ENCODE measurements at places on chromosomes 4 and X. TPM values are rescaled to one million over a fixed set of nuclear protein-coding genes. Genes with fewer than 3 reads are reported as not detected.

DNA sequence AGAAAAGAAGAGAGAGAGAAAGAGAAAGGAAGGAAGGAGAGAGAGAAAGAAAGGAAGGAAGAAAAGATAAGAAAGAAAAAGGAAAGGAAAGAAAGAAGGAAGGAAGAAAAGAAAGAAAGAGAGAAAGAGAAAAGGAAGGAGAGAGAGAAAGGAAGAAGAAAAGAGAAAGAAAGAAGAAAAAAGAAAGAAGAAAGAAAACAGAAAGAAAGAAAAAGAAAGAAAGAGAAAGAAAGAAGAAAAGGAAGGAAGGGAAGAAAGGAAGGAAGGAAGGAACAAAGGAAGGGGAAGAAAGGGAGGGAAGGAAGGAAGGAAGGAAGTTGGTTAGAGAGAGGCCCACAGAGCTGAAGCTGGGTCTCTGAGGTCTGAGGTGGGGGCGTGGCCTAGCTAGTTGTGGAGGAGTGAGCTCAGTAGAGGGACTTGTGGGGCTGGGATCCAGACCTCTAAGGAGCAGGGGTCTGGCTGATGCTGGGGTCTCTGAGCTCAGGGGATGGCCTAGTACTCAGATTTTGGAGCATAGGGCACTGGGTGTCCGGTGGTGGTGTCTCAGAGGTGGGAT, 27.1 kb upstream of the PDZD4 start:
- H3K4me3 ChIP-seq: no peak overlapping the region
- peaks cover 12% of the 10 kb centered on the region for H3K27me3 ChIP-seq
- DNase-seq: no peak
- no peaks in the 10 kb centered on the region for H3K4me1 ChIP-seq

GRCh38 chrX:150365990-150366911, 3.1 kb downstream of the MAMLD1 start:
- H3K4me3 ChIP-seq: peak overlapping the region; percentile 89
- DNase-seq: no peak
- peaks cover 24% of the 10 kb centered on the region for H3K4me1 ChIP-seq
- no peaks in the 10 kb centered on the region for H3K27me3 ChIP-seq

- peaks cover 6% of the 10 kb centered on the region for H3K36me3 ChIP-seq
- H3K4me3 ChIP-seq: no peak overlapping the region
- H3K27ac ChIP-seq: no peak overlapping the region
Measured at GRCh38 chr4:134297765-134298164, 96.2 kb upstream of the PABPC4L start.

- no peak overlapping the region for H3K27ac ChIP-seq
- H3K27me3 ChIP-seq: no peaks in the 10 kb centered on the region
- H3K36me3 ChIP-seq: no peaks in the 10 kb centered on the region
- DNase-seq: no peak
- H3K4me3 ChIP-seq: no peak overlapping the region
- H3K4me1 ChIP-seq: no peaks in the 10 kb centered on the region
Measured at GRCh38 chr4:84058201-84058600, 440.9 kb downstream of the NKX6-1 start.

MAGEA2B gene
- total RNA-seq: not detected

COX7B2 gene
- total RNA-seq: not detected

GPR143 gene
- total RNA-seq: not detected
